Neural progenitor cell (in vitro differentiated cells): ENCODE measurements at places on chromosomes 13 and 19. TPM values are rescaled to one million over a fixed set of nuclear protein-coding genes. Genes with fewer than 3 reads are reported as not detected.

DNA sequence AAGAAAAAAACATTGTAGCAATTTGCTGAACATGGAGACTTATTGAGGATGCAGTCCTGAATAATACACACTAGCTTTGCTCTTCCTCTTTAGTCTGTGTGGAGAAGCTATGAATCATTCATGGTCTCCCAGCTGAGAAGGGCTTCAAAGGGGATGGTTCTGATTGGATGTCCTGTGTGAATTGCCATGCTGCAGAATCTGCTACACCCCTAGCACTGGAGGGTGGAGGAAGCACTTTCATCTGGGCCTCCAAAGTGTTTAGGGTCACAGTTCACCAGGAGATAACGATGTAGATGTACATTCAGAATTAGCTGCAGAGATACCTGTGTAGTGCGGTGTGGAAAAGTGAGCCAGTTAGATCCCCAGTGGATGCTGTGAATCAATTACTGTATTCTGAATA lies 321.1 kb upstream of the EDNRB start:
- DNase-seq: peak; percentile 27

DNA sequence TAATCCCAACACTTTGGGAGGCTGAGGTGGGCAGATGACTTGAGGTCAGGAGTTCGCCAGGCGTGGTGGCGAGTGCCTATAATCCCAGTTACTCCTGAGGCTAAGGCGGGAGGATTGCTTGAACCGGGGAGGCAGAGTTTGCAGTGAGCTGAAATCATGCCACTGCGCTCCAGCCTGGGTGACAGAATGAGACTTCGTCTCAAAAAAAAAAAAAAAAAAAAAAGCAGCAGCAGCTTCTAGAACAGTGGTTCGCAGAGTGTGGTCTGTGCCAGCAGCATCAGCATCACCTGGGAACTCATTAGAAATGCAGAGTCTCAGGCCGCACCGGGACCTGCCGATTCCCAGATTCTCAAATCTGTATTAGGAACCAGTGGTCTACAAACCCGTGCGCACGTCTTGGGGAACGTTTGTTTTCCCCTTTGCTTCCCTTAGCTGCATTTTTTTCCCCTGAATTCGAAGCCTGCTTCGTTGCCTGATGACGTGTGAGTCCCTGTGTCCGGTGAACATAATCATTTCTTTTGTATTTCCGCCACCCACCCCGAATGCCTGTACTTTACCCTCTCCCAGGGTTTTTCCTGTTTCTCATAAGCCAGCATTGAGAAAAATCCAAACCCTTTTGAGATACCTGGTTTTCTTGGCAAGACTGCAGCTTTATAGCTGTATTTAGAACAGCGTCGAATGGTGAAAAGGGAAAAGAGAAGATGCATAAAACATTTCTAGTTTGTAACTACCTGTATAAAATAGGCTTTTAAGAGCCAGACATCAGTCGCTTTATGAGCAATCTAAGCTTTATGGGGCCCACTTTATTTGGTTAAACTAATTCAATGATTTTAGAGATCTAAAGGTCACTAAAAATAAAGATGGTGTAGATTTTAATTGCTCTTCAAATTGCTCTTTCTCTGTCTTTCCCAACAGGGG lies 49.8 kb downstream of the BICRA start:
- DNase-seq: no peak

- DNase-seq: no peak
These were observed 13.3 kb upstream of the ZNF681 start for GRCh38 chr19:23771761-23772674.

- DNase-seq: no peak
These were observed 81.8 kb downstream of the SPRY2 start for GRCh38 chr13:80259159-80259558.

GRCh38 chr13:60571571-60571970 lies 174.6 kb downstream of the TDRD3 start:
- DNase-seq: no peak

TMEM272 gene
- total RNA-seq: 0.15 TPM in 1 of 2 replicates, not detected in the other

CGB8 gene
- not detected in 2 replicates for total RNA-seq

CATSPERD gene
- not detected in 2 replicates for total RNA-seq

DNA sequence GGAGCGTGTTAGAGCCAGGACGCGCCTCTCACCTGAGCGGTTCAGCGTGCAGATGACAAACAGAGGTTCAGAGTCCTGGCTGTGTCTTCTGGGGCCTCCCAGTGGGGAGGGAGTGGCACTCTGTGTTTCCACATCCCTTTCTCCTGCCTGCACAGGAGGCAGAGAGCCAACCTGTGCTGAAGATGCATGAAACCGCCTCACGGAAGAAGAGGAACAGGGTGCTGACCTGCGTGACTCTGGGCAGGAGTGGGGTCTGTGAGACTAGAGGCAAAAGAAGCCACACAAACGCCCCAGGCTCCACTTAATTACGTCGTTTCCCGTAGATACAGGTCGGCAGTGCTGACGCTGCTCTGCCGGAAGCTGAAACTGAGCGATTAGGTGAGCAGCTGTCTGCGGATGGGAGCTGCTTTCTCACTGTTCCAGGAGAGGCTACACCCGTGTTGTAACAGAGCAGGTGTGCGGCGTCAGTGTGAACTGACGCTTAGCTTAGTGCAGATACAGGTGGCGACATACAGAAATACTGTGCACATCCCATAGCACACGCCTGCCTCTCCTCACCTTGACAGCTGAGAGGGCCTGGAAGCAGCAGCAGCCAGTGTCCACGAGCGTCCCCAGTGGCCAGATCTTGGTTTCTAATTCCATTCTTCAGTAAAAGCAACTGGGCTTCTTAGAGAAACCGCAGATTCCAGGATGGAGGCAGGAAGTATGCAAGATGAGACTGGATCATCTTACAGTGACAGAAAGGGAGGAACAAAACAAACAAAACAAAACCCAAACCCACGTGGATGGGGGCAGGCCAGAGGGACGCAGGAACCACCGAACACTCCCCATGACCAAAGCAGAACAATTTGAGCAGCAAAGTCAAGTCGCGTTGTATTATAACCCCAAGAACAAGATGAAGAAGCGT lies 37.7 kb upstream of the MCF2L start:
- peak; percentile 73 for DNase-seq

DNA sequence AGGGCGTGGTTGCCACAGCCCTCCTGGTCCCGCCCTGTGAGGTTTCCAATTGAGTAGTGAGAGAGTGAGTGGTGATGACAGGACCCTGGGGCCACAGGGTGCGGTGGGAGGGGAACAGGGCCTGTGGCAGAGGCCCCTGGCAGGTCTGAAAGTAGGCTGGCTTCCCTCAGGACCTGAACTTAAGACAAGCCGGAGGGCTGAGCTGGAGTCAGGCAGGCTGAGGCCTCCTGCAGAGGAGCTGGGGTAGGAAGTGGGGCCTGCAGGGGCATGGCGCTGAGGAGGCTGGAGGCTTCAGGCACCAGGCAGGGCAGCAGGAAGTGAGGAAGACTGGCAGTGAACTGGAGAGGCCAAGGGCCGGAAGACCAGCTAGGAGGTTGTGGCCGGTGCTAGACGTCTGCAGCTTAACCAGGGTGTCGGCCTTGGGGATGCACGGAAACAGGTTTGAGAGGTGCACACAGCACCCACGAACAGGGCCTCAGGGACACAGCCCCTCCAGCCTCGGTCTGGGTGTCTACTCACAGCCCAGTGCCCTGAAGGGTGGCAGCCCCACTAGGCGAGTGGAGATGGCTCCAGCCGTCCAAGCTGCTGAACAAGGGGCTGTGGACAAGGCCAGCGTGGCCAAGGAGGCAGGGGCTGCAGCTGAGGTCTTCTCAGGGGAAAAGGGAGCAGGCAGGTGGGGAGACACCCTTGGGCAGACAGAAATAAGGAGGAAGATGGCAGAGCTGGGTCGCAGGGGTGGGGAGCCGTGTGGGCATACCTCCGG lies 17.8 kb downstream of the POP4 start:
- DNase-seq: no peak

ZNF557 gene
- total RNA-seq: 11.2 and 12.9 TPM in 2 replicates

DNA sequence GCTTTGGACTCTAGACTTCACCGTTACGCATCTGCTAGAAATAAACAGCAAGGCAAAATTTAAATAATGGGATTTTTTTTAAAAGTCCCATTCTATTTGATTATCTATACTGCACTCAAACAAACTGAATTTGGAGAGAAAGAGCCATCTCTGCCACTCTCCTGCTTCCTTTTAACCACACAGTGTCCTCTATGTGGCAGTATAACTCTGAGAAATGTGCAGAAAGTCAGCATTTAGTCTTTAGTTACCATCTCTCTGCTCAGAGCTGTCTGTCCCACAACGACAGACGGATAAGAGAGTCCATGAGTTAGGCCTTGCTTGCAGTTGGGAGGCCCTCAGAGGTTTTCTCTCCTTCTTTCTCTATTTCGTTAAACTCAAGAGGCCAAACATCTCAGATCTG lies 21.2 kb downstream of the CCNA1 start:
- DNase-seq: peak; percentile 45

- no peak for DNase-seq
These were observed 12.1 kb downstream of the SLC25A15 start for GRCh38 chr13:40801255-40802217.

TTC9B gene
- not detected in 2 replicates for total RNA-seq

DNA sequence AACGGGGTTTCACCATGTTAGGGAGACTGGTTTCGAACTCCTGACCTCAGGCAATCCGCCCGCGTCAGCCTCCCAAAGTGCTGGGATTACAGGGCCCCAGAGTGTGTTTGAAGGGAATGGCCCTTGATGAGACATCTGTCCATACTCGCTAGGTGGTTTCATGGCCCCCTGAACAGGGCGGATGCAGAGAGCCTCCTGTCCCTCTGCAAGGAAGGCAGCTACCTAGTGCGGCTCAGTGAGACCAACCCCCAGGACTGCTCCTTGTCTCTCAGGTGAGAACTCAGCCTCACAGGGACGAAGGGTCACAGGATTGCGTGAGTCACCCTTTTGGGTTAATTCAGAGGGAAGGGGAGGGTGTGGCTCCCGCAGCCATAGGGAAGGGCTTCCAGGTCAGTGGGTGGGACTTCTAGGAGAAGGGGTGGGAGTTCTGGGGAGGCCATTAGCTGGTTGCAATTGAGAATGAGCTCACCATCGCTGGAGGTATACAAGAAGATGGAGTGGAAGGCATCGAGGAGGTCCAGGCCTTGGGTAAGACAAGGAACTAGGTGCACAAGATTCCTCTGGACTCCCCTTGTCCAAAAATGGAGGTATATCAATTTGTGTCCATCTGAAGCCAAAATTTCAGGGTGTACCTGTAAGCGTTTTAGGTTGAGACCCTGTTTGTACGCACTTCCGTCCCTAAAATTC lies 9.2 kb downstream of the SHD start:
- DNase-seq: no peak

- no peak for DNase-seq
These were observed 24.8 kb upstream of the LILRA2 start for GRCh38 chr19:54548806-54549205.

DNA sequence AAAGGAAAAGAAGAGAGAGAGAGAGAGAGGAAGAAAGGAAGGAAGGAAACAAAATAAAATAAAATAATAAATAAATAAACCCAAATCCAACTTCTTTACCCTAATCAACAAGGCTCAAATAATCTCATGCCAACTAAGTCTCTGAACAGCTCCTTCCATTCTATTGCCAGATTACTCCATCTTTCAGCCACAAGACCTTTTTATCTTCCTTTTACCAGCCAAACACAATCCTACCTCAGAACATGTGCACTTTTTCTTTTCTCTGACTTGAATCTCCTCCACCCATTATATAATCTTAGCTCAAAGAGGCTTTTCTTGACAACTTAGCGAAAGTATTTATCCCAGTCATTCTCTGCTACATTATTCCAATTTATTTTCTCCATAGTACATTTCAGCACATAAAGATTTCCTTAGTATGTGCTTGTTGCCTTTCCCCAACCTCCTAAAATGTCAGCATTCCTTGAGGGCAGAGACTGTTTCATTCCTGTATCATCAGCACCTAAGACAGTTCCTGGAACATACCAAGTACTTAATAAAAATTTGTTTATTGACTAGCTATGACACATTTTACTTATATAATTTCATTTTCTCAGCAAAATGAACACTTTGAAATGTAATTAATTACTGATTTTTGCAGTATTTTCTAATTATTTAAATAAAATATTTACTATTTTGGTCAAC lies 33.5 kb upstream of the USPL1 start:
- no peak for DNase-seq

DNA sequence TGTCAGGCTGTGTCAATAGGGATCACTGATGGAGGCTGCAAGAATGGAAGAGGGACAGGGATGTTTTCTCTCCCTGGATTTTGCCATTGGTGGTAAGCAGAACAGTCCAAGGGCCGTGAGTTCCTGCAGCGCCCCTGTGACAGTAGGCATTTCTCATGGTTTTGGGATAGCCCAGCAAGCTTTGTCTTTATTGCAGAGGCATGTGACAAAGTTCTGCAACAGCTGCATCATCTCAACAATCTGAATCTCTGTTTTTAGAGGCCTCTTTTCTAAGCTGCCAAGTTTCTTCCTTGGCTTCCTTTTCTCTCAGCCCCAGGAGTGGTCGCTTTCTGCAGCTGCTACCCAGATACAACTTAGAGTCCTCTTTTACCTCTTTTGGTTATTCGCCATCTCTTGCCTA lies 95.7 kb upstream of the TSHZ3 start:
- no peak for DNase-seq

GRCh38 chr13:21208652-21209154 lies 32.2 kb downstream of the MRPL57 start:
- no peak for DNase-seq

DNA sequence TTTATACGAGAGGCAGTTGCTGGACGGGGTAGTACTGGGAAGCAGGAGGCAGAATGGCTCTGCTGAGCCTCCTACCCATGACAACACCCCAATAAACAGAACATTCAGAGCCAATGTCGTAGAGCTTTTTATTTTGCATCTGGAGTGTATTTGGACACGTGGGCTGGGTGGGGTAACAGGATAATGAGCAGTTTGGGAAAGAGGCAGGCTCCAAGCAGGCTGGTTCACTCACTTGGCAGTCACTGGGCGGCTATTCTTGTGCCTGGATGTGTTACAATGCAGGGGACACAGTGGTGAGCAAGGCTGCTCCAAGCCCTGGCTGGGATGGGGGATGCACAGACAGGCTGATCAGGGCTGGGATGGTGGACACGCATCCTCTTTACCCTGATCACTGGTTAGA lies 9.5 kb downstream of the ACTMAP start:
- no peak for DNase-seq

OR4F17 gene
- not detected in 2 replicates for total RNA-seq

RASIP1 gene
- 0.86 and 3.2 TPM in 2 replicates for total RNA-seq

PINLYP gene
- 4.0 and 8.6 TPM in 2 replicates for total RNA-seq

APOE gene
- 195 and 530 TPM in 2 replicates for total RNA-seq

DNA sequence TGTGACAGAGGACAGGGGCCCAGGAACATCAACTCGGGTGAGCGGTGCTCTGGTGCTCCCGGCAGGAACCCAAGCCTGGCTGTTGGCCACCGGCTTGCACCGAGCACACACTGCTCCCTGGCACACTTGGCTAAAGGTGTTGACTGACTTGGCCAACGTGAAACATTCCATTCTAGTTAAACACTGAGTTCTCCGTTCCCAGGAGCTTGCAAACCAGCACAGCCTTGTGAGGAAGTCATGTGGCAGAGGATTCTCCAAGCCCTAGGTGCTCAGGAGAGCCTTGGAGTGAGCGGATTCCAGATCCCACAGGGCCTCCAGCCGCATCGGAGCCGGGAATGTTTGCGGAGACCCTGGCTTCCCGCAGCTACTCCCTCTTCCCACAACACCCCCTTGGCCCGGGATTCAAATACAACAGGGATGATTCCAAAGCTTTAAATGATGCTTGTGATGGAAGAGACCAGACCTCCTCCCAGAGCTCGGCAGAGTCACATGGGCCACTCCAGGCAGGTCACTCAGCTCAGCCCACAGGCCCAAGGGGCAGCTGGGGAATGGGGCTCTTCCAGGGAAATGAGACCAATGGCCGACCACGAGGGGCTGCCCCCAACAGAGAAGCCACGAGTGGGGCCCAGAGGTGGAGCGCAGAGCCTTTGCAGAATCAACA lies 2.9 kb downstream of the C13orf46 start:
- DNase-seq: no peak
